ENCODE measurements at places on chromosomes 4 and X.

GRCh38 chr4:155929833-155930232, 23.8 kb downstream of the CTSO start:
- DNase-seq: no peak

DNA sequence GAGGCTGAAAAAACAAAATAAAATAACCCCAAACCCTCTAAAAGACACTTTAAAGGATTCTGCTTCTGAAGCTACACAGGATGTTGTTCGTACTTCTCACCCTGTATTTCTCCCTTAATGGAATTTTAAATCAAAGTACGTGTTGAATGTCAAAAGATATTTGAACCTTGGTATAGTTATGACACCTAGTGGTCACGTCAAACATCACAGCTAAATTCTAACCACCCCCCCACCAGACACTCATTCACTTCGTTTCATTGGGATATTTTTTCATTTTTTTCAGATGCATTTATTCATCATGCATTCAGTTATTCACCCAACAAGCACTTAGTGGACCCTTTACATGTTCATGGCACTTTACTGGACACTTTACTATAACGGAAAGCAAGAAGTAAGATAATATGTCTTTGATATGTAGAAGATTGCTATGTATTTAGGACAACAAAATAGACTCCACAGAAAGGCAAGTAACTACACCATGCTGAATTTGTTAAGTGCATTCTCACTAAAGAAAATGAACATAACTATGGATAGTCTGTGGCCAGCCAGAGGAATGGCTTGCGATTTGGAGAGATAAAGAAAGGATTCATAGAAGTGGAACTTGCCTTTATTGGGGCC, 62.5 kb upstream of the GPR174 start:
- peak; percentile 28 for DNase-seq

DNA sequence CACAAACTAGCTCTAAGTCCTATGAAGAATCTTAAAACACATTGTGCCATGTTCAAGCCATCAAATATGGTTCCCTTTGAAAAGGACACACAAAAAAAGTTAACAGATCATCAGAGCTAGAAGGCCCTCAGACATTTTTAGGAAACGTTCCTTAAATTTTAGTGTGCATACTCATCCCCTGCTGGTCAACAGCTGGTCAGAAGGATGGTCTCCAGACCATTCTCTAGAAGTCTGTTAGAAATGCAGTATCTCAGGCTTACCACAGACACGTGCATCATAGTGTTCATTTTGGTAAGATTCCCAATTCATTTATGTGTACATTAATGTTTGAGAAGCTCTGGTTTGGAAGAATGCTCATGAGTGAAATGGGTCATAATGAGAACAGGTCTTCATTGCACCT, 523.1 kb downstream of the INPP4B start:
- no peak for DNase-seq

GRCh38 chrX:20668550-20668949, 401.8 kb upstream of the RPS6KA3 start:
- DNase-seq: no peak

GRCh38 chr4:152095701-152096070, 334.9 kb upstream of the GATB start:
- DNase-seq: no peak

- DNase-seq: no peak
These were observed 689 bp upstream of the TMA16 start for GRCh38 chr4:163493643-163494359.

DNA sequence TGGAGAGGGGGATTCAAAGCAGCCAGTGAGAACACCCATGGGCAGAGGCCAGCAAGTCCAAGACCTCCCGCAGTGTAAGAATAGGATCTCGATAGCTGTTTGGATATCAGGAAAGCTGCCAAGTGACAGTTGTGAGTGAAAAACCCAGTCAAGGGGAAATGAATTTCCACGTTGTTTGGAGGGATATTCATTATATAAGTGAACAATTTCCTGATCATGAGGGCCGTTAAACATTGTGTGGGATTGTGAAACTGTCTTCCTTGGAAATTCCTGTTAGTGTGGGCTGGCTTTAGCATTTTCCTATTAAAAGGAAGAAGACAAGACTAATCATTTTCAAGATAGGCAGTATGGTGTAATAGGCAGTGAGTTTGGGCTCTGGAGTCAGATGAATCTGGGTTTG, 15.0 kb downstream of the CLDN2 start:
- DNase-seq: no peak

DNA sequence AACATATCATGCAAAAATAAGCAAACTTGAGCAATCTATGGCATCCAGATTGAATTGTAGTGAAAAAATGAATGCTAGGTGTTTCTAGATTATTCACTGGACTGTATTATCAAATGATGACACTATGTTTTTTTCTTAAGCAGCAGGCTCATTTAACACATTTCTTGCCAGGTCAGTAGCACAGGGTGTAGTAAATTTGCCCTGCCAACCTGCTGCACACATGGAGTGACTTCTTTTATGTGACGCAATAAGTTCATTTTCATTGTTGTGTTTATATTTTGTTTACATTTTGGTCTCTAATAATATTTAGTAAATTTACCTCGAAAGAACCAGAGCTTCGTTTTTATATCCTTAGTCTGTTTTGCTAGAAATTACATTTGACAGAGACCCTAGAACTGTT, 9.5 kb downstream of the VBP1 start:
- DNase-seq: no peak

- DNase-seq: no peak
These were observed 38.7 kb upstream of the HELT start for GRCh38 chr4:184979461-184980124.

GRCh38 chrX:56564164-56564885, 898 bp downstream of the UBQLN2 start:
- peak; percentile 39 for DNase-seq

DNA sequence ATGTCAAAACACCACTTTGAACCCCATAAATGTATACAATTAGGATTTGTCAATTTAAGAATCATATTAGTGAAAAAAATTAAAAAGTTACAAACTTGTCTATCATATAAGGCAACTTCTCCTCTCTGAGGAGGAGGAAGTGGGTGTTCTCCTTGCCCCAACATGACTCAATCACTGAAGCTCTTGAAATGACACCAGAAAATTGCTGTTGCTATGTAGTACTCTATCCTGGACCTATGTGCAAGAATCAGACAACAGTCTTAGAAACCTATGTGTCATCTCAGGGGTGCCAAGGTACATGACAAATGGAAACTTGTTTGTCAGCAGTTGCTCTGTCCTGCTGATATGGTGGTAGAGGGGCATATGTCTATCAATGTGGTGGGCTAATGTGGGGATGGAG, 47.7 kb downstream of the HMGB3 start:
- no peak for DNase-seq

GRCh38 chr4:22941688-22942375, 249.1 kb downstream of the GBA3 start:
- no peak for DNase-seq

GRCh38 chrX:69503782-69504625, at the start of gene NALF2:
Gene NALF2 (plus strand): TSS chrX:69504326. CDS start chrX:69505283, 957 bp downstream.
- DNase-seq: peak; percentile 4

DNA sequence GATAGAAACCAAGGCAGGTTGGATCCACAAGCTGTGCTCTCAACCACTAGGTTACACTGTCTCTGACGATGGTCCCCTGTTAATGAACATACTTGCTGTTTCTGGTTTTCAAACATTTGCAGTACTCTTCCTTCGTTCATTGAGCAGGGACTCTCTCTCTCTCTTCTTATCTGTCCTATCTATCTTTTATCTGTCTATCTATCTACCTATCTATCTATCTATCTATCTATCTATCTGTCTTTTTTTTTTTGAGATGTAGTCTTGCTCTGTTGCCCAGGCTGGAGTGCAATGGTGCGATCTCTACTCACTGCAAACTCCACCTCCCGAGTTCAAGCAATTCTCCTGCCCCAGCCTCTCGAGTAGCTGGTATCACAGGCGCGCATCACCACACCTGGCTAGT, 9.4 kb upstream of the CT47C1 start:
- DNase-seq: no peak

- no peak for DNase-seq
These were observed 47.6 kb downstream of the ANAPC4 start for GRCh38 chr4:25424539-25425228.

DNA sequence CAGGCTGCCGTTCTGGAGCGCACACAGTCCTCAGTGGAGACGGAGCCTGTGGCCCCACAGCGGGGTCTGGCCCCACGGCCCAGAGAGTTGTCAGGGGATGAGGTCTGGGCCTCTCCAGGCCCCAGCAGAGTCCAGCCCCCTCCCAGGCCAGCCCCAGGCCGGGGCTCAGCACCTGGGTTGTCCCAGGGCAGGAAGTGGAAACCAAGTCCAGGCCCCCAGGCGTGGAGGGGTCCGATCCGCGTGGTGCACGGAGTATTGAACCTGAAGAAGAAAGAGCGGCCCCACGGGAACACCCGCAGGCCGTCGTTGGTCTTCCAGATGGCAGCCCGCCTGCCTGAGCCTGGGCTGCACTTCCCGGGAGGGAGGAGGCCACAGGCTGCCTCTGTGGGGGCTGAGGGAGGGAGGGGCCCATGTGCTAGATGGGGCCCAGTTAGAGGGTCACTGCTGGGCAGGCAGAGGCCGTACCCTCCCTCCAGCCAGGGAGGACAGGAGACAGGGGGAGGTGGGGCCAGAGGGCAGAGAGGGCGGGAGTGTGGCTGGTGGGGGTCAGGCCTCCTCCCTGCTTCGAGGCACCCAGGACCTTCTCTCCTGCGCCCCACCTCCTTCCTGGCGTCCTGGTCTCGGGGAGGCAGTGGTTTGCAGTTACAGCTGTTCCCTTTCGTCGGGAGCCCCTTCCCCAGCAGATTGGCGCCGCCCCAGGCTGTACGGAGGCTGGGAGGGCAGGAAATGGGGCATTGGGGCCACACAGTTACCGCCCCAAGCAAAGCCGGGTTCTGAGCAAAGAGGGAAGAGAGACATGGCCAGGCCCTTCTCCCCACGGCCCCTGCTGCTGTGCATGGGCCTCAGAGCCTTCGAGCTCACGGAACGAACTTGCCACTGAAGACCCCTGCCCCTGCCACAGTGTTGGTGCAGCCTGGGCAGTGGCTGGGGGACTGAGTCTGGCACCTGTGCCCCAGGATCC, 8.1 kb downstream of the HGFAC start:
- DNase-seq: no peak

DNA sequence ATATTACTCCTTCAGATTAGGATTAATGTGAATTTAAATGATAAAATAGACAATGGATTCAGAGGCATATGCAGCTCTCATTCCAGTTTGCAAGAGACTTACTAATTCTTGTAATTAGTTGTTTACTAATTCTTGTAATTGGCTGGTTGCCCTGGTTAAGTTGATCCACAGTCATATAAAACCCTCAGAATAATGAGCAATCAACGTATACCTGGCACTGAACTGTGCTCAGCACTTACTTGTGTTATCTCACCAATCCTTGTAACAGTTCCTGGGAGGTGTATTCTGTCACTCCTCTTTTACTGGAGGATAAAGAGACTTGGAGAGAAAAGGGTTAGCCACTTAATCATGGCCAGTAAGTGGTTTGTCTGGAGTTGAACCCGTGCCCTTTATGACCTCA, 10.5 kb downstream of the HERC5 start:
- no peak for DNase-seq

DNA sequence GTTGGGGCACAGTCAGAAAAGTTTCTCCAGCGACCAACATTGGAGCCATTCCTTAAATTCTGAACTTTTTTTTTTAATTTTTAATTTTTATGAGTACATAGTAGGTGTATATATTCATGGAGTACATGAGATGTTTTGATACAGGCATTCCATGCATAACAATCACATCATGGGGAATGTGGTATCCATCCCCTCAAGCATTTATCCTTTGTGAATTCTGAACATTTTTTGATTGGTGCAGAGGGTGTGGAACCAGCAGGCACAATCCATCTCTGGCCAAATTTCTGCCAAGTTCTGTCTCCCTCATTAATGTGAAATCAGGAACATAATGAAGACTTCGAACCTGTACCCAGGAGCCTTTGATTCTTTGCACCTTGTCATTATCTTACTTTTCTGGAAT, 267.0 kb downstream of the FRMPD4 start:
- DNase-seq: no peak

GRCh38 chr4:79502081-79502480, 94.1 kb upstream of the GK2 start:
- DNase-seq: no peak

DNA sequence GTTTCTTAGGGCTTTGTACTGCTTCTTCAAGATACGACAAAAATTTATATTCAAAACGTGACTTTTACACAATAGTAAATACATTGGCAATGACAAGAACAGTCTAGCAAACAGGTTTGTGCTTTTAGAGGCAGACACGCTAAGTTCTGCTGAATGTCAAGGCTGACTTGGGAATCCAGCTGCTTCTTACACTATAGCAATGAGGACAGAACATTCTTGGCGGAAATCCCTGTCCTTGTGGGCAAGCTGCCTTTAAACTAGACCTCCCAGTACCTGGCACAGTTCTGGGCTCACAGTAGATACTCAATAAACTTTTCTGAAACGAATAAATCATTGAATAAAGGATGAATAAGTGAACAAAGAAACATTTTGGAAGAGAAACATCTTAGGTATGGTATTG, 148.2 kb downstream of the RASL11B start:
- peak; percentile 63 for DNase-seq

- no peak for DNase-seq
These were observed 108.6 kb downstream of the CENPC start for GRCh38 chr4:67436742-67437141.

- no peak for DNase-seq
These were observed 28.7 kb downstream of the DOK7 start for GRCh38 chr4:3491681-3492405.

DNA sequence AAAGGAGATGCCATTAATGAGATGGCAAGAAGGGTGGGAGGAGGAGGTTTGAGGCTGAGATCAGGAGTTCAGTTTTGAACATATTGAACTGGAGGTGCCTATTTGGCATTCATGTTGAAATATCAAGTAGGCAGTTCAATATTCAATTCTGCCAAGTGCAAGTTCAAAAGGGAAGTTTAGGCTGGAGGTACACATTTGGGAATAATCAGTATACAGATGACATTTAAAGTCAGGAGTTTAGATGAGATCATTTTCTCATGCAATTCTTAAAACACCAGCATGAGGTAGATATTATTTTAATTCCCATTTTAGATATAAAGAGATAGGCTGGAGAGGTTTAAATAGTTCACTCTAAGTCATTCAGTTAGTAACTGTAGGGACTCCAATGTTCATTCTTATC, 26.1 kb downstream of the COQ2 start:
- no peak for DNase-seq

- no peak for DNase-seq
These were observed 275.2 kb downstream of the TRIML1 start for GRCh38 chr4:188414441-188414840.

DNA sequence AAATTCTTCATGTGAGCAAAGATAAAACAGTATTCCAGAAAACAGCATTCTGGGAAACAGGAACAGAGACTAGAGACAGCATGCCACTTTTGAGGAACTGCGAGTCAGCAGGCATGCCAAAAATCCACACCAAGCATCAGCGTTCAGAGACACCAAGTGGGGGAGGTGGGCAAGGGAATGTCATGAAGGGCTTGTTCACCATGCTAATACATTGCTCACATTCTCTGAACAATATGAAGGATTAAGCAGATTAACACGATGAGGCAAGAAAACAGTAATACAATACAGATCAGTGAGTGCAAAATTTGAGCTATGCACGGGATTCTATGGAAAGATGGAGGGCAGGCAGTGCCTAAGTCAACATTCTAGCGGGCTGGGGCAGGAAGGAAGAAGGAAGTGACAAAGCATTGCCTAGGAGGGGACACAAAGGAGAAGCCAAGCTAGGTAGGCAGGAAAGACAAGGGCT, 278.3 kb downstream of the FBXW7 start:
- DNase-seq: no peak

Measured in astrocyte of the spinal cord (primary cell).